ENCODE measurements at places on chromosomes 1 and 21.
A peak's percentile ranks its signal among the peaks of the same experiment; 100 is the strongest.

- no peak for DNase-seq
These were observed 5.9 kb downstream of the BLACAT1 start for GRCh38 chr1:205449750-205450443.

- no peak for DNase-seq
These were observed 1530.9 kb upstream of the B3GALT2 start for GRCh38 chr1:194717334-194717733.

- DNase-seq = peak; percentile 92
These were observed at the start of gene VASH2 for GRCh38 chr1:212950243-212951125. VASH2 (plus strand) TSS chr1:212950541; CDS start chr1:212951543, 1,002 bp downstream.

- no peak for DNase-seq
These were observed 28.7 kb downstream of the RIMS3 start for GRCh38 chr1:40636777-40637176.

- no peak for DNase-seq
These were observed 289.8 kb upstream of the POU3F1 start for GRCh38 chr1:38336301-38336923.

GRCh38 chr1:180085331-180085730 is 69.3 kb upstream of the QSOX1 start:
- DNase-seq = no peak

DNA sequence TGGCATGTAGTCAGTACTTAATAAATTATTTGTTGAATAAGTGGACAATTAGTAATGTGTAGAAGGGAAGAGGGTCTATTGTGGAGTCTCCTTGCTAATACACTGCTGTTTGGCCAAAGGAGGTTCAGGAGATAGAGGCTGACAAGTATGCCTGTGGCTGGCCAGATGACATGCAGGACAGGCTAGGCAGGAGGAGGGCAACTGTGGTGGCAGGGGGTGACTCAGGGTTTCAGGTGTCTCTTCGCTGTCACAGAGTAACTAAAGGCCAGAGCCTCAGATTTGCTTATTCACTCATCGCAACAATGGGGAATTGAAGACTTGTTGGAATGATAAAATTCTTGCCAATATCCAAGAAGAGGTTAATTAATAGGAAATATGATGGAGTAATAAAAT is 33.1 kb downstream of the THRAP3 start:
- DNase-seq = peak; percentile 21

- no peak for DNase-seq
These were observed 14.9 kb upstream of the SLC44A5 start for GRCh38 chr1:75625795-75626194.

DNA sequence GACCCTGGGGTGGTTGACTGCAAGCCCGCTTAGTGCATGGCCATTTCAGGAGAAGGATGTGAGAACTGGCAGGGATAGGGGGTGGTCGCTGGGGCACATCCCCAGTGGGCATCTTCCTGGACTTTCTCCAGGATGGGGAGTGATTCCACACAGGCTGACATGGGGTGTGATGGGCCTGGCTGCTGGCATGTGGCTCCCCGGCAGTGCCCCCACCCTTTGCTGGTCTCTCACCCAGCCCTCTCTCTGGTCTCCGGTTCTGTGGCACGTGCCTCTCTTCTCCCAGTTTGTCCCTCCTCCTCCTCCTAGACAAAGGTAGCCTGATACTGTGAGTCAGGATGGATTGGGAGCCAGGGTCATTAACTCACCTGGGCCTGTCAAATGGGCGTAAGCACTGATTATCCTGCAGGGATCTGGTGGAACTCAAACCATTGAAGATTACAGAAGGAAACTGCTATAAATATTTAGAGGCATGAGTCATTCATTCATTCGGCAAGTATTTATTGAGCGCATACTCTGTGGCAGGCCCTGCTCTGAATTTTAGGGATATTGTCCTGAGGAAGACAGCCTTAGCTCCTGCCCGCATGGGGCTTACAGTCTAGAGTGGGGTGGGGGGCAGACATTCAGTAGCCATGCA is 23.6 kb upstream of the EPS8L3 start:
- DNase-seq = no peak

- no peak for DNase-seq
These were observed 3.3 kb downstream of the ZNF692 start for GRCh38 chr1:248855580-248855979.

- DNase-seq = no peak
These were observed 233.9 kb upstream of the CAMK1G start for GRCh38 chr1:209349363-209350308.

Data from GM12892 (cell line).